Cerebellar nuclear complex (tissue), 1 donor: ENCODE measurements at places on chromosomes 12 and 14.

- no peak for DNase-seq
These were observed 267.0 kb downstream of the MED13L start for GRCh38 chr12:116010467-116010866.

DNA sequence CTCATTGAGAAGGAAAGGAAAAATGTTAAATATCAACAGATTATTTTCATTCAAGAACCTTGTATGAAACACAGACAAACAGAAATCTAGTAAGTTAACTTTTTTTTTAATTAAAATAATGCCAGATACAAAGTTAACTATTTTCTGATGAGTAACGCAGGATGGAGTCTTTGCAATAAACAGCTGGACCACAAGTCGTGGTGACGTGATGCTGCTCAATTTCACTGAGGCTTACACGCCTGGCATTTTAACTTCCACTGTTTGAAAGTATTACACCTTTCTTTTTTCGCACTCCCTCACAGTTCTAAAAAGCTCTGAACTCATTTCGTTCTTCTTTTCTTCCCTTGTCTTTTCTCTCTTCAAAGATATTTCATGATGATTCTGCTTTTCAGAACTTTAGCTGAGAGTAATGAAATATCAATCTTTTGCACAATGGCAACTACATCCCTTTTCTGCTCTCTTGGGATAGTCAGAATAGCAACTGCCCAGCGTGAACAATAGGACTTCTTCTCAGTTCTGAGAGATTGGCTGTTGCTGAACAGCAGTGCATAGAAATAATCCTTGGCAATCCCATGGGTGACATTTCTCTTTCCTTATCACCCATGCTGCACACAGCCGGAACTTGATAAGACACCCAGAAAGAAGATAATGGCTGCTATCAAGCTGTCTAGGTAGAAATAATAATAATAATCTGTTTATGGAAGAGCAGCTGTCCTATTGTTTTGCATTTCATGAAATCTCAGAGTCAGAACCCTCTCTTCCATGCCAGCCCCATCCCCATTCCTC, 160.5 kb downstream of the BTG1 start:
- no peak for DNase-seq

DNA sequence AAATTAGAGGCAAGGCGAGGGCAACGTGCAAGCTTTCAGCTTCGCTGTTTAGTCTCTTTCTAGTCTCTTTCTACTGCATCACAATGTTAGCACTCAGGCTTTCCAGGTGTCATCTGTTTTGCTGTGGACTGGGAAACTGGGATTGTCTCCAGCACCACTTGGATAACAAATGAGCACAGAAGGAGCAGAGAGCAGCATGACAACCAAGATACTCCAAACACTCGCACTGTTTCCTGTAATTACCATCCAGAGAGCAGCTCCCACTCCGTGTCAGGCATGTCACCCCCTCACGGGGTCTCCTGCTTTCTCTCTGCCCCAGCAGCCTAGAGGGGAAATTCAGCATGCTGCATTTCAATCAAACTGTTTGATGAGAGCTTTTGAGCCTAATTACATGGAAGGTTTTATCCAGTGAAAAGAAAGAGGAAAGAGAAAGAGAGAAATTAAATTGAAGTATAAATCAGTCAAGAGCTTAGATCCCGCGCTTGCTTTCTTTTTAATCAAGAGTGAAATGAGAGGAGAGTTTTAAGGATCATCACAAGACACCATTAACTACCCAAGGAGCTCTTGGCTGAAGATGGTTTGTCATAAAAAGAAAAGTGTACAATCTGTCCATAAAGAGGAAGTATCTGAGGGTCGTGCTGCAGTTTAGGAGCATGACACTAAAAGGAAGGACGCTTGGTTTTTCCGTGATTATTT, 917.7 kb downstream of the DIO2 start:
- peak; percentile 70 for DNase-seq

DNA sequence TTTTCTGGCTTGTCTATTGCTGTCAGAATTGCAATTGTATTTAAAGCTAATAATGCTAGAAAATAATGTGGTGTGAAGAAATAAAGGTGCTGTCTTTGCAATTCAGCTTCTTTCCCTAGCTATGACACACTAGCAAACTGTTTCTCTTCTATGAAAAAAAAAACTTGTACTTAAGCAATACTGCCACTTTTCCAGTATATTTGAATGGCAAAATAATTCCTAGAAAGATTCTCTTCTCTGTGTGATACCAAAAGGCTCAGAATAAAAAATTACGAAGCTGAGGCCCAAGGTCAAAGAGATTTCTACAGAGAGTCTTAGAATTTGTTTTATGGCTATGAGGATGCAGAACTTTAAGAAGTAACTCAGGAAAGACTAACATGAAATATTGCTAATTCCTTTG, 235.5 kb downstream of the ADAMTS20 start:
- no peak for DNase-seq

DNA sequence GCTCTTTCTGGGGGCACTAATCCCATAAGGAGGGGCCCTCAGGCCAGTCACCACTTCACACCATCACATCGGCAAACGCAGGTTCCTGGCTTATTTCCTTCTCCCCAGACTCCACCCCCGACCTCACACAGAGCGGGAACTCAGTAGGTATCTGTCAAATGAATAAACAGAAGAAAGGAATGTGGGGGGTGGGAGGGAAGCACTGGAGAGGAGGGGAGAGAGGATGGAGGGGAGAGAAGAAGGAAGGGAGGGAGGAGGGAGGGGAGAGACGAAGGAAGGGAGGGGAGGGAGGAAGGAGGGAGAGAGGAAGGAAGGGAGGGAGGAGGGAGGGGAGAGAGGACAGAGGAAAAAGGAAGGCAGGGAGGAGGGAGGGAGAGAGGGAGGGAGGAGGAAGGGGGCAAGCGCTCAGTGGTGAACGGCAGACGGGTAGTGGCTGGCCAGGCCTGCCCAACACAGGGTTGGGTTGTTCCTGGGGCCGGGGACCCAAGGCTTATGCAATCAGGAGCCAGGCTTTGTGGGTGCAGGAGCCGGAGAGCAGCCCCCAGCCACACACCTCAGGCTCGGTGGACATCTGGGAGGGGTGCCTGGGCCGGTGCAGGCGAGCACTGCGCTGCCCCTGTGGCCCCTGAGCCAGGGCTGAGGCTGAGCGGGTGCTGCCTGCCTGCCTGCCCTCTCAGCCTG, 52.6 kb upstream of the FBRSL1 start:
- no peak for DNase-seq

DNA sequence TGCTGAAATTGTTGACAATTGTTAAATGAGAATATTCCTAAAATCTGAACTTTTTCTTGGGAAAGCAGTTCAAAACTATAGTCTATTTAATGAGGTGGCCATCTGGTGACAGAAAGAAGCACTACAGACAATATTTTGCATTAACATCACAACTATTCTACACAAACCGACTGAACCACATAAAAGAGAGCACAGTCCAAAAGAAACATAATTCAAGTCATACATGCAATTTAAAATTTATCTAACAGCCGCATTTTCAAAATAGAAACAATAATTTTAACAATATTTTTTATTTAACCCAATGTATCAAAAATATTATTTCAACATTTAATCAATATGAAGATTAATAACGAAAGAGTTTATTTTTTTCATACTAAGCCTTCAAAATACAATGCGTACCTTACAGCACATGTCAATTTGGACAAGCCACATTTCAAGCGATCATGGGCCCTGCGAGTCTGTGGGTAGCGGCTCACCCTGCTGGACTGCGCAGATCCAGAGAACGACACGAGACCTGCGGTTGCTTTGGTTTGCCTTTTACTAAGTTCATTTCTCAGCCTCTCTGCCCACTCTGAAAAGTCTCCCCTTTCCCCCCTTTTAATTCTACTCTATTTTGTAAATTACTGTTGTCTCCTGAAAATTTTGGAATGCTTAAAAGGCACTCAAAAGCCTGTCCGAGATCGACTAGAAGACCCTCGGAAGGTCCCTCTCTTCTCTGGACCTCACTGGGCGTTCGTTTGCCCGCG, 947 bp upstream of the LRRC9 start:
- no peak for DNase-seq

- DNase-seq = no peak
These were observed 196.3 kb downstream of the PAX9 start for GRCh38 chr14:36857842-36858445.

DNA sequence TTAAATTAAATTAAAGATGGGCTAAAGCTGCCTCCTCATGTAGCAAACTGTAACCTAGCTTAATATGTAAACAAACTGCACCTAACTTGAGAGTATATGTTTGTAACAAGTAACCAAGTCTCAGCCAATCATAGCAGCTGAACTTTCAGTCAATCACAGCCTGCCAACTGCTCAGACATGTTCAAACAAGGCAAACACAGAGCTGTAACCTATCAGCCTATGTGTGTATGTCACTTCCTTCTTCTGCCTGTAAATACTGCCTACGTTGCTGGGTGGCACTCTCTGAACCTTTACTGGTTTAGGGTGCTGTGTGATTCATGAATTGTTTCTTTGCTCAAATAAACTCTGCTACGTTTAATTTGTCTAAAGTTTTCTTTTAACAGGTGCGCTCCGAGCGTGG, 2.9 kb downstream of the SERPINA6 start:
- DNase-seq = no peak

DNA sequence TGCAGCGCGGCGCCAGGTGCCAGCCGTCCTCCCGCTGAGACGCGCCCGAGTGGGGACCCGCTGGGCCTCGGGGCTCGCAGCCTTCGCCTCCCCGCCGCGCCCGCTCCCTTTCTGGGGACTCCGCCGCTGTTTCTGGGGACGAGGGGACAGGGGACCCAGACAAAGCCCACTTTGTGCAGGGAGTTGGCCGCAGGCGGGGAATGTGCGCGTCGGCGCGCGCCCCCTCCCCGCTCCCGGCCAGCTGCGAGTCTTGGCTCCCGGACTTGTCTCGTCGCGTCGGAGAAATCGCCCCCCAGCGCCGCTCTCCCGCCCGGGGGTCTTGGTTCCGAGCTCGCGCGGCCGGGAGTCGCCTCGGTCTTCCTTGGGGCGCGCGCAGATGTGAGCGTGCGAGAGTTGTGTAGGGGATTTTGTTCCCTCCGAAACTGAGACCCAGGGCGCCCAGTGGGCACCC, 717 bp downstream of the VASH1 start:
- no peak for DNase-seq

GRCh38 chr12:7712841-7713442, 1.7 kb downstream of the DPPA3 start:
- DNase-seq = no peak

GRCh38 chr12:124396544-124397398, 101.9 kb downstream of the RFLNA start:
- no peak for DNase-seq

GRCh38 chr14:26157517-26157916, 440.3 kb downstream of the NOVA1 start:
- DNase-seq = no peak

DNA sequence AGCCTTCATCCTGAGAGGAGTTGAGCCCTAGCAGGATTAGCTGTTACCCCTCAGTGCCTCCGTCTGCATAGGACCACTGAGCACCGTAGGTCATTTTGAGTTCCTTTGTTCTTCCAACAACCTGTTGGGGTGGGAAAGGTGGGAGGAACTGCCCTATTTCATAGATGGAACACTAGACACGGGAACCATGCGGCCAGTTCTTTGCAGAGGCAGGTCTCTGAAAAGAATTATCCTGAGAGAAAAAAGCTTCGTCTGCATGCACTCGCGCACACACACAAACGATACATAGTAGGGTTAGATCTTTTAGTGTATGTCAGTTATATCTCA, 28.5 kb downstream of the TRAFD1 start:
- DNase-seq = no peak
